Cardiac fibroblast (primary cell): ENCODE measurements at places on chromosomes 2 and 18.

DNA sequence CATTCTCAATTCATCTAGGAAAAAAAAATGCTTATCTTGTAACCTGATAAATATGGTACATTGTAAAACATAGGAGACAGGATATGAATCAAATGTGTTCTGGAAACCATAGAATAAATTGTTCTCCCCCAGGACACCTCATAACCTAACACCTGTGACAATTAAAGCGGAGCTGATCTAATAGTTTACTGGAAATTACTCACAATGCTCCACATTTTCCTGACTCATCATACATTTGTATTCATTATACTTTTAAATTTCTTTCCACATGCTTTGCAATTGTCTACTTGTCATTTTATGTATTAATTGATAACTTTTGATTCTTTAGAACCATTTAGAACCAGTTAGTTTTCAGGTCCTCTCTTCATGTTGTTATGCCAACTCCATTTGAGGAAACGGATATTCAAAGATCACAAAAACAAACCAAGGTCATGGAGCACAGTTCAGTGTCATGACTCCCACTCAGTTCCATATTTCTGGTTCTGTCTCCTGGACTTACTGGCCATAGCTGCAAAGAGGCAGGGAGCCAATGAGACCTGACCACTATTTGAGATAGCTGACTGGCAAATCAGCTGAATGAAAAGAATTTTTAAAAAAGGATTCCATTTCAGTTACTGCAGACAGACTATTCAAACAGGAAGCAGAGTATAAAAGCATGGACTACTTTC, 128.5 kb downstream of the CALCRL start:
- DNase-seq = peak; percentile 72

DNA sequence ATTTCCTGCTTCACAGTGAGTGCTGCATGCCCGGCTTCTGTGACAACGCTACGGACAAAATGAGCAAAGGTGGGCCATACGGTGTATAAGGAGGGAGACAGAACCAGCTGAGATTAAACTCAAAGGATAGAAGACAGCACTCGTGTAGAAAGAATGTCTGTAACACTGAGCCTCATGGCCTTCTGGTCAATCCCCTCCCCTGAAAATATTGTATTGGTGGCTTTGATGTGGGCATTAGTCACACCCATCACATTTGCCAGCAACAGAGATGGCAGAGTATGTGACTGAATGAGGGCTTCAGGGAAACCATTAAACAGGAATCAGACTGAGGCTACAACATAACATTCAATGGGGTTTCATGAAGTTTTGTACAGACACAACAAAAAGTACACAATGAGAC, 287.8 kb upstream of the CCDC68 start:
- no peak for DNase-seq

GRCh38 chr2:239548965-239549595, 148.3 kb upstream of the HDAC4 start:
- DNase-seq = no peak

GRCh38 chr2:238509903-238510302, 83.2 kb downstream of the ASB1 start:
- no peak for DNase-seq

DNA sequence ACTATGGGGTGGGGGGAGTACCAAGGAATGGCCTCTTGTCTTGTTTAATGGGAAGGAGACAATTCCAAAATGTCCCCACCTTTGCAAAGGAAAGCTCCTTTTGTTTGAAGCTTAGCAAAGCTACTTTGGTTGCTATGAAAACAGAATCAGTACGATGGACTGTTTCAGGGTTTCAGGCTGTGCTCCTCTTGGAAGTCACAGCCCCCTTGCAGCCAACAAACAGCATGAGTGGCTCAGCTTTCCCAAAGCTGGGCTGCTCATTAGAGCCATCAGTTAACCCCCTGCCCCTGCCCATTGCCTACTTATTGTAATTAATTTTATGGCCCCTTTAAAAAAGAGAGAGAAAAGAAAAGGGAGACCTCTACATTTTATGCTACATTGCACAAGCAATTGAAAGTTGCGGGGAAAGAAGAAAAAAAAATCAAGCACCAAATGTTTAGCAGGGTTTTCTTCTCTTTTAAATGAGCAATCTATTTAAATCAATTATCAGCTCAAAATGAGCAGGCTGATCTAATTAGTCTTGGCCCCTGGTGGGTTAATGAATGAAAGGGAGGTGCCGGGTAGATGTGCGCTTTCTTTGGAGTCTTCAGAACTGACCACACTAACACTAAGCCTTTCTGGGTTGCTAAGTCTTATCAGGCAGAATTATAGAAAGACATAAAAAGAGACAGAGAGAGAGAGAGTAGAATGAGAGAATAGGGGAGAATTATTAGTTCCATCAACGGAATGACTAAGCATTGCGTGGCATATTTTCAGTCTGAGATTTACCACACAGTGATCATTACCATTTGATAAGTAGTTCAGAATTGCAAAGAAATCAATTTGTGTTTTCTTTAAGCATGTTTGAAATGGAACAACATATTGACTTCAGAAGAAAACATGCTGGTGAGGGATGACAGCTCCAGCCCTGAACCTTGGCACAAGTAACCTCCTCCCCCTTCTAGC, 284.9 kb downstream of the INSIG2 start:
- no peak for DNase-seq
